Right renal pelvis (tissue), 4 donors: ENCODE measurements at places on chromosomes 2 and 18.

DNA sequence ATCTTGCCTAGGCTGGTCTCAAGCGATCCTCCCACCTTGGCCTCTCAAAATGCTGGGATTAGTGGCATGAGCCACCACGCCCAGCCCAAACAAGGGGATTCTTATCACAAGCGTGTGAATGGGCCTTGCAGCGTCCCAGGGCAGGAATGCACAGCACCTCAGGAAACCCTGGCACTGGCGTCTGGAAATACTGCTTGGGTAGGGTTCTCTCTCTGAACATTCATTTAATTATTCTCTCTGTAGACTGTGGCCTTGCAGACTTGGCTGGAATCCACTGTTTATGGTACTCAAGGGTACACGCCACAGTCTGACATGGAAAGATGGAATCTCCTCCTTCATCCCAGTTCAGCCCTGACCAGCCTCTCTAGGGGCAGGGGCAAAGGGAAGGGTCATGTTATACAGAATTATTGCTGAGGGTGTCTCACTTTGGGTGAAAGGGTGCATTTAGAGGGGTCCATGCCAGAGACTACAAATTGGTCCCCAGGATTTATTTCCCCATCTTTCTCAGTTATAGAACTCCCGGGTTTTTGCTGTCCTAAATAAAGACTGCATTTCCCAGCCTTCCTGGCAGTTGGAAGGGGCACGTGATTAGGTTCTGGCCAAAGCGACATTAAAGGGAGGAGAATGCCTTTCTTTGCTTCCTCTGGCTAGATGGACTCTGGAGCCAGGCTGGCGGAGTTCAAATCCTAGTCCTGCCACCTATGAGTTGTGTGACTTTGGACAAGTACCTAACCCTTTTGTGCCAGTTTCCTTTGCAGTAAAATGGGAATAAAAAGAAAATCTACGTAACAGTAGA is 147.2 kb upstream of the HAAO start:
- no peak for DNase-seq

- no peak for DNase-seq
These were observed 326.5 kb upstream of the THUMPD2 start for GRCh38 chr2:40105593-40105992.

DNA sequence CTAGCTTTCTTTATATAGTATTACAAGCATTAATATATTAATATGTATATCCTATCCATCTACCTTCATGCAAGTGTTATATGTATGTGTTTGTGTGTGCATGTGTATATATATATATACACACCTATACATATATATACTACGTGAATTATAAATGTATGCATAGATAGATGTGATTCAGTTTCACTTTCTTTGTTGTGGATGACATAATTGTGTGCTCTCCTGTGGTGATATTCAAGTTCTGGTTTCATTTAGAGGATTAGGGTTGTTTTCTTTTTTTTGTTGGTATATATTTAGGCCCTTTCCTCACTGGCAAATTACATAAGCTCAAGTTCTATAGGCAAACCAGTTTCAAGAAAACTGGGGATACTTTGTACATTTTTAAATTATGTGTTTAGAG is 225.7 kb upstream of the FANCL start:
- no peak for DNase-seq

- DNase-seq: no peak
These were observed 92.8 kb downstream of the MARCHF4 start for GRCh38 chr2:216279459-216279858.

DNA sequence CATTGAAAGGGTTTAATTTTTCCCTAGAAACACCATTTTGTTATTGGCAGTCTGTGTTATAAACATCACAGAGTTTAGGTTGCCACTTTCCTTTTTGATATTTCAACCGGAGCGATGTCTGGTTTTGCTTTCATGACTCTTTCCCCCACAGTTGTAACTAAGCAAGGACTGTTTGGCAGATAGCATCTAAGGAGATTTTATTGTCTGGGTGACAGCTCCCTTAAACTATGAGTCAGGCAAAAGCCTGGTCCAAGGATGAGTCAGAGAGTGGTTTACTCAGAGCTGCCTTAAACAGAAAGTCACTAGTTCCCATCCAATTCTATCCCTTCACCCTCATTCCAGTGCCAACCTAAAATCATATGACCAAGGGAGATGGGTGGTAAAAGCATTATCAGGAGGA is 341.6 kb upstream of the VWC2L start:
- no peak for DNase-seq

DNA sequence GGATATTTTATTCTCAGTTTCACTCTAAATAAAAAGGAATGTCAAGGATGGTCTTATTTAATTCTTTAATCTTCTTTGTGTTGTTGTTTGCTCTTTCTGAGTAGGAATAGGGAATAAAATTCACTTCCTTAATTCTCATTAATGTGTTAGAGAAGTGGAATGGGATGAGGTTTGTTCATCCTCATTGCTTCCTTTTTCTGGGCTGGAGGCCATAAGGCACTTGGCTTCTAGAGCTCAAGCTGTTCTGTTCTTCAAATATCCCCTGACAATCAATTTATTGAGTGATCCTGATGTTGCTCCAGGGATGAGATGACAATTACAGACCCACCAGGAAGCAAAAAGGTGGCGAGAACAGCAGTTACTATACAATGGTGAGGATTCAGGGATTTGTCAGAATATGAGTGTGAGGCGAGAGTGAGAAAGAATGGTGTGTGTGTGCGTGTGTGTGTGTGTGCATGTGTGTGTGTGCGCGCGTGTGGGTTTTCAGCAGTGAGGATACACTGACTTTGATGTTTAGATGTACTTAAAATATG is 557.6 kb upstream of the FANCL start:
- no peak for DNase-seq
